NCI-H1417 treated with DMSO at 0.1 percent for 48 hours (cell line): ENCODE measurements at places on chromosomes 3 and 15.

GRCh38 chr15:89105147-89105546 is 16.9 kb downstream of the ABHD2 start:
- DNase-seq = no peak

DNA sequence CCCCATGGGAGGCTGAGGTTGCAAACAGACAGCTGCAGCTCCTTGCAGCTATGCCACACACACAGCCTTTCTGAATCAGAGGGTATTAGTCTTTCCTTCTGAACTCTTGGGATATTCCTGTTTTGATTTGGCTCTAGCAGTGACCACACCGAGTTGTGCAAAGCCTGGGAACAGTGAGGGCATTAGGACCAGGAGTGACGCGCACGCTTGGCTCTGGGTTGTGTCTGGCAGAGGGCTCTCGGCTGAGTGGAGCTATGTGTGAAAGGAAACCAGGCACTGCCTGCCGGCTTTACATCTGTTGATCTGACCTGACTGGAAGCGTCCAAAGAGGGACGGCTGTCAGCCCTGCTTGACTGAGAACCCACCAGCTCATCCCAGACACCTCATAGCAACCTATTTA is at the start of gene GALNT15:
Gene GALNT15 (plus strand): TSS at position 292 of the 400 bp plus-strand sequence. CDS start 472 bp downstream, outside the sequence.
- DNase-seq = no peak

DNA sequence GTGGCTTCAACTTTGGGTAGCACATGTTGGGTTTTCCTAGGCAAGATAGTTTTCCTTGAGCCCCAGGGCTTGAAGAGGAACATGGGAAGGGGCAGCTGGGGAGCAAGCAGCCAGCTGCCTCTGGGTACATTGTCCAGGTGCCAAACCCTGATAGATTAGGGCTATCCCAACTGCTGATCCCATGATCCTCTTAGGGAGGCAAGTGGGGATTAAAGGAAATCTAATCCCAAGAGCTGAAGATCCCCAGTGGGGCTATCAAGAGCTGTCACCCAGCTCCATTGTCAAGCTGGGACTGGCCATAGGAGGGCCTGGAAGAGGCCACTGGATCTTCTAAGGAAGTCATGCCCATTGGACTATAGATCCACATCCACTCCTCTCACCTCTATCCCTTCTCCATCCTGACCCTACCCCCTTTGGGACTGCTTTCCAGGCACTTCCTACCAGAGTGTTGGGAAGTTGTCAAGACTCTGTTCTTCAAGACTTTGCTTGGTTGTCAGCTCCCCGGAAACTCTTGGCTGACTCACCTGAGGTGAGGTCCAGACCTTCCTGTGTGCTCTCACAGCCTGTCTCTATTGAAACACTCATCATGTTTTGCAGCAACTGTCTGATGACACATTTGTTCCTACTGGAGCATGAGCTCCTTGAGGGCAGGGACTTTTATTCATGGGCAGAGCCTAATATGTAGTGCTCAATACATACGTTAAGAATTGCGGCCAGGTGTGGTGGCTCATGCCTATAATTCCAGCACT is 5.9 kb downstream of the CAMK2N2 start:
- DNase-seq = no peak

DNA sequence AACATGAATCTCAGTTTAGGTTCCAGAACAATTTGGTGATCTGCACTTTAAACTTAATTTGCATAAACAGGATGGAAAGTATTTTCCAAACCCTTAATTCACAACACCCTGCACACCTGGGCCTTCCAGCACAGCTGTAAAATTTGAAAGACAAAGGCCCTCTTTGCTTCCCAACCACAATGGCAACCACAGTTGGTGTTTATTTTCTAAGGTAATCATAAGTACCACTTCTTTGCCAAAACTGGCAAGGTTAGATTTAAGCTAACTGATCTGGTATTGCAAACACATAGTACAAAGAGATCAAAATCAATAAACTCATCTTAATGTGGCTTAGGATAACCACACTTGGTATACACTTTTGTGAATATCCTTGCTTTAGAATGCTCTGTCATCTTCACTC is 4.1 kb downstream of the LRIG1 start:
- no peak for DNase-seq

GRCh38 chr3:185337231-185337816 is 25.6 kb upstream of the MAP3K13 start:
- no peak for DNase-seq
